ENCODE measurements at places on chromosomes 3 and 15. TPM values are rescaled to one million over a fixed set of nuclear protein-coding genes. Genes with fewer than 3 reads are reported as not detected.

Gene LRRC34
- 0.16 TPM for total RNA-seq

Gene TMC3
- not detected for total RNA-seq

Gene NEK10
- total RNA-seq, result 1.6 TPM

Gene AHSG
- total RNA-seq, result not detected

Gene SLC12A8
- 0.16 TPM for total RNA-seq

Gene GABRB3
- total RNA-seq, result not detected

Gene UBA3
- total RNA-seq, result 46.8 TPM

Gene KNG1
- not detected for total RNA-seq

Gene SERPINI2
- total RNA-seq, result not detected

Gene FAM81A
- 0.06 TPM for total RNA-seq

Gene SCN11A
- total RNA-seq, result 0.06 TPM

Gene SEMA6D
- 4.0 TPM for total RNA-seq

Gene KLHL18
- total RNA-seq, result 32.7 TPM

Gene PTPRG
- total RNA-seq, result 22.5 TPM

Gene ANKRD63
- not detected for total RNA-seq

Gene NPAP1
- total RNA-seq, result not detected

Gene TIMP4
- 0.97 TPM for total RNA-seq

Gene GNAT1
- not detected for total RNA-seq

Gene ZNF662
- total RNA-seq, result 0.81 TPM
